ENCODE measurements at places on chromosomes 4 and X.

DNA sequence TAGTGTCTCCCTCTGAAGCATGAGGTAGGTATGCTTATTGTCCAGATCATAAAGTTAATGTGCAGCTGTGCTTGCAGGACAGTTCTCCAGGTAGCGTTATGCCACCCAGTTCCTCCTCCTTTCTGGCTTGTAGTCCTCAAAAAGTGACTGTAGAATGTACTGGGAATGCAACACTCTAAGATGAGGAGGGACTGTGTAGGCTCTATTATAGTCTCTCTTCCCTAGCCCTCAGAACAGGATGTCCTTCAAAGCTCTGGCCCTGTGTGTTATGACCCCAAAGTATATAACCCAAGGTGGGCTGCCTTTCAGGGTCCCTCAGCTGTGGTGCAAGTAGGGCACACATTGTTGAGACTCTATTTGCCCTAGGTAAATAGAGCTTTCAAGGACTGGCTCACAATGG is 20.8 kb upstream of the MANBA start:
- DNase-seq: no peak

- no peak for DNase-seq
These were observed 44.5 kb downstream of the SORCS2 start for GRCh38 chr4:7236847-7237246.

- DNase-seq: no peak
These were observed at the start of gene HMX1 for GRCh38 chr4:8871417-8872401. Gene HMX1, minus strand, starts transcription at chr4:8871839. Its CDS starts 225 bp downstream, at chr4:8871614.

- DNase-seq: no peak
These were observed 1.1 kb downstream of the RNF150 start for GRCh38 chr4:141132072-141132708.

GRCh38 chr4:137531986-137532868 is at the start of gene PCDH18:
Gene PCDH18, minus strand, starts transcription at chr4:137532494. Its CDS starts 406 bp downstream, at chr4:137532088.
- DNase-seq: peak; percentile 29

GRCh38 chr4:109928327-109929045 is 15.8 kb downstream of the EGF start:
- DNase-seq: no peak

- no peak for DNase-seq
These were observed 131.5 kb downstream of the AFAP1 start for GRCh38 chr4:7808181-7808580.

GRCh38 chr4:120819805-120820437 is 102.6 kb downstream of the PRDM5 start:
- DNase-seq: no peak

GRCh38 chr4:10245751-10246150 is 129.2 kb upstream of the WDR1 start:
- no peak for DNase-seq

- DNase-seq: peak; percentile 74
These were observed 52.5 kb upstream of the ANTXR2 start for GRCh38 chr4:80125252-80126177.

DNA sequence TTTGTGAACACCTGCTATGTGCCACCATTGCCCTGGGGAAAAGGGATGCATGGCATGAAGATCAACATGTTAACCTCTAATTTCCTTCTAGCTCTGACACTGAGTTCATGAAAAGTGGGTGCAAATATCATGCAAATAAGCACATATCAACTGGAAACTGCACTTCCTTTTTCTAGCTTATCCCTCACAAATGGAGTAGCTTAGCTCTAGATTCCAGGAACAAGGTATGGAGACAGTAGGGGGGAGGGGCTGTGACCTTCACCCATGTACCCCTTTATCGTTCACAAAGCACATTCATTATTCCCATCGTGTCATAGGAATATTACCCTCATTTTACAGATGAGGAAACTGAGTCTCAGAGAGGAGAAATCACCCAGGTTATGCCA is 37.4 kb downstream of the STARD8 start:
- no peak for DNase-seq

GRCh38 chrX:131405497-131405896 is 116.4 kb upstream of the IGSF1 start:
- no peak for DNase-seq

DNA sequence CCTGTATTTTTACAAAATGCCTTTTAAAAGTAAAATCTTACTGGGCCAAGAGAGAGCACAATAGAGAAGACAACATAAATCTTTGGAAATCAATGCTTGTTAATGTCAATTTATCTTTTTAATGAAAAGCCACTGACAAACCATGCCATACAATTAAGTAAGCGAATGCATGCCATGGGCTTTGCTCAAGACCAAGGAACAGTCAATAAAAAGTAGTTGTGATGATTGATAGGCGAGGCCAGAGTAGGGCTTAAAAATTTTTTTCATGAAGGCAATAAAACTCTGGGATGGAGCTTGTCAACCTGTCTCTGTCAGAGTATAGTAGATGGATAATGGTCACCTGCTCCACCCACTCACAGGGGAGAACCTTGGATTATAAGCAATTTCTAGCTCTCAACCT is 17.5 kb upstream of the GPM6B start:
- no peak for DNase-seq

- no peak for DNase-seq
These were observed 942.7 kb upstream of the NDST4 start for GRCh38 chr4:116055857-116056827.

DNA sequence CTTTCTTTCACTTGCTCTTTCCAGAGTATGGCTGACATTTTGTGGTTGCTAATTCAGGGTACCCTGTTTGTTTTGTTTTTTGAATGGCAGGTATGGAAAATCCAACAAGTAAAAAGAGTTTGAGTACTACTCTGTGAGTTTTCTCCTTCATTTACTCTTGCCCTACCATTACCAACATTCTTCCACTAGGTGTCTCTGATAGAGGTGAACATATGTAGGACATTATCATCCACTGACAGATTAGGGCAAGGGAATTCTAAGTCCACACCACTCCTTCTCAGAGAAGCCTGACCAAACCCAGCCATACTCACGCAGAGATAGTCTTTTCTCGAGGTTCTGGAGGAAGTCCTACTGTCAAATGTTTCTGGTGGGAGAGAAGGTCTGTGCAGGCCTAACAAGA is 36.7 kb upstream of the HDAC8 start:
- no peak for DNase-seq

- DNase-seq: no peak
These were observed 85.5 kb upstream of the IQCM start for GRCh38 chr4:149901128-149901527.

- DNase-seq: no peak
These were observed 264.3 kb upstream of the AGTR2 start for GRCh38 chrX:115906276-115906675.

DNA sequence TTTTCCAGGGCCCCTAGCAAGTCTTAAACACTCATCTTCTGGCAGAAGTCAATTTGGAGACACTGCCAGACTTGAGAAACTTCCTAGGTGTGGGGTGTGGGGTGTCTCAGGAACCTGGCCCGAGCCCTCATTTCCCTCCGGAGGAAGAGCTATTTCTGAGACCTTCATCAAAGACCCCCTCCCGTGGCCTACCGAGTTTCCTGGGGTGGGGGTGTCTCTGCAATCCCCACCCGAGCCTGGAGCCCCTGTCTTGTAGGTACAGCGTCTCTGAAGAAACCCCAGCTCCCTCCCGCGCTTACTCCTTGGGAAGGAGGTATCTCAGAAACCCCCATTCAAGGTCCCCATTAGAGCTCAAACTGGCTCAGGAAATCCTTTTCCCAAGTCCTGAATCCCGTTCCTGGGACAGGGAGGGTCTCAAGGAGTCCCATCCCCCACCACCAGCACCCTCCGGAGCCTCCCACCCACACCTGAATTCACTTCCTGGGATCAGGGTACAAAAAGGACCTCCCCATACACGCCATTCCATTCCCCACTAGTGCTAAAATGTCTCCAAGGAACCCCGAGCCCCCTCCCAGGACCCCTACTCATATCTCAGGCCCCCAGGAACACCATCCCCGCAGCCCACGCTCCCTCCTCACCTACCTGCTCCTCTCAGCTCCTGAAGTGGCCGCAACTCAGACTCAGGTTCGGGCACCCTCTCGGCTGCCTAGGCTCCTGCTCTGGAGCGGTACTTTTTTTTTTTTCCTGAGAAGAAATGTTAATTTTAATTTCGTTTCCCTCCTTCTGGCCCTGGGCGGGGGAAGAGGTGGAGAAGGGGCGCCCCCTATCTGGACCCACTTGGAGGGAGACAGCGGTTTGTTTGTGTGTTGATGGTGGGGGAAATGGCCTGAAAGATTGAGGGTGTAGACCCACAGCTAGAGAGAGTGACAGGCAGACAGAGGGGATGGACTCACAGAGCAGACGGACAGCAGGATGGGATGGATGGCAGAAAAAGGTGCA is 1.1 kb downstream of the SLC38A5 start:
- peak; percentile 52 for DNase-seq

DNA sequence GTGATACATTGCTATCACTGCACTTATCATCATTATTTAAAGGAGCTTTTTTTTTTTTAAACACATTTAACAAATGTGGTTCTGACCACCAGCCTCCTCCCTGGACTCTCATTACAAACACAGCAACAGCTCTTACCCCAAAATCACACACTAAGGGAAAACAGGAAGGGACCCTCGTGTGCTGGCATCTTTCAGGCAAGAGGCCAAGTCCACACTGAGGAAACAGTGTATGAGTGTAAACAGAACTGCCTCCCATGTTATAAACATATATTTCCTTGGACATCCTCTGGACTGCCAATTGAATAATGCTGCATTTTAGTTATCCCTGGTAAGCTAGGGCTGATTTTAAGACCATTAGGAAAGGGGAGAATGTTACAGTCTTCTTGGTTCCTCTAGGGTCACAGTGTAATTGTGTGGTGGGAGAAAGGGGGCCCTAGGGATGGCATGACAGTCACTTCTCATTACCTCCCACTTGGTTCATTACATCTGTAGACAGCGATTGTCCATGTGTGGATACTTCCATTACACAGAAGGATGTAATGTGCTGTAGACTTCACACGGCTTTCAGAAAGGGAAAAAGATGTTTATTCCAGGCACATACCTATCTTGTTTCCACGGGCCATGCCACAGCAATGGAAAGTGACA is 244.6 kb upstream of the TET2 start:
- no peak for DNase-seq

- DNase-seq: no peak
These were observed 855 bp downstream of the GPRASP2 start for GRCh38 chrX:102712981-102713625.

- no peak for DNase-seq
These were observed 215.5 kb downstream of the APBB2 start for GRCh38 chr4:40998675-40999358.

DNA sequence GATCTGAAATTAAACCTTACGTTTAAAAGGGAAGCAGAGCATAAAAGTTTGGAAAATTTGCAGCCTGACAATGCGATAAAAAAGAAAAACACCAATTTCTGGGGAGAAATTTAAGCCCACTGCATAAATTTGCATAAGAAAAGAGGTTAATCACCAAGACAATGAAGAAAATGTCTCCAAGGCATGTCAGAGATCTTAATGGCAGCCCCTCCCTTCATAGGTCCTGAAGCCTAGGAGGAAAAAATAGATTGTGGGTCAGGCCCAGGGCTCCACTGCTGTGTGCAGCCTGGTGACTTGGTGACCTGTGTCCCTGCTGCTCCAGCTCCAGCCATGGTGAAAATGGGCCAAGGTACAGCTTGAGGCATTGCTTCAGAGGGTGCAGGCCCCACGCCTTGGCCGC is 264.0 kb upstream of the CT83 start:
- no peak for DNase-seq

GRCh38 chrX:136204571-136204970 is 46.6 kb downstream of the MAP7D3 start:
- DNase-seq: peak; percentile 80

DNA sequence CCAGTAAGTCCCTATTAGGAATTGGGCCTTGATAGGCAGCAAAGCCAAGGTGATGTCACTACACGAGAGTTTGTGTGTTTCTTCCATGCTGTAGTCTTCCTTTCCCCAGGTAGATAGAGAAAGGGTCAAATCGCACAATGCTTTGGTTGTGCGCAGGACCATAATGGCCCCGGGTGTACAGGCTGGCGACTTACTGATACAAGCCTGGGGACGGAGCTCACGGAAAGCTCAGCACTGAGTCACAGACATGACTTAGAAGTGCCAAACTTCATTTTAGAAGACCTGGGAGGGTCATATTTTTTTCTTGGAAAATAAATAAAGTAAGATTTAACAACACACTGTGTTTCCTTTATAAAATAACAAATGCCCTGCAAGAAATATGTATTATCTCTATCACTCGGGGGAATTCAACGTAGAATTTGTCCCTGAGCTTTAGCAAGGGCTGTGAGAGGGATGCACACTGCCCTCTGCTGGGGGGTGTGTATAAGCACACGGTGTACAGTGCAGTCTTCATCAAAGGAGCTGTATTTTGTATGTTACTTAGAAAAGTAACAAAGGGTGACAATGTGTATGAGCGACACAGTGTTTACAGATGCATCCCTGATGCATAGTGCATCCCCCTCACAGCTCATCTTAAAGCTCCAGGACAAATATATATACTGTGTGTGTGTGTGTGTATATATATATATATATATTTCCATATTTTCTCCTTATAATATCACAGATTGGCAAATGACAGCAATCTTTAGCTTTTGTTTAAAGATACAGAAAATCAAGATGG is 254.5 kb upstream of the VEGFC start:
- peak; percentile 44 for DNase-seq

DNA sequence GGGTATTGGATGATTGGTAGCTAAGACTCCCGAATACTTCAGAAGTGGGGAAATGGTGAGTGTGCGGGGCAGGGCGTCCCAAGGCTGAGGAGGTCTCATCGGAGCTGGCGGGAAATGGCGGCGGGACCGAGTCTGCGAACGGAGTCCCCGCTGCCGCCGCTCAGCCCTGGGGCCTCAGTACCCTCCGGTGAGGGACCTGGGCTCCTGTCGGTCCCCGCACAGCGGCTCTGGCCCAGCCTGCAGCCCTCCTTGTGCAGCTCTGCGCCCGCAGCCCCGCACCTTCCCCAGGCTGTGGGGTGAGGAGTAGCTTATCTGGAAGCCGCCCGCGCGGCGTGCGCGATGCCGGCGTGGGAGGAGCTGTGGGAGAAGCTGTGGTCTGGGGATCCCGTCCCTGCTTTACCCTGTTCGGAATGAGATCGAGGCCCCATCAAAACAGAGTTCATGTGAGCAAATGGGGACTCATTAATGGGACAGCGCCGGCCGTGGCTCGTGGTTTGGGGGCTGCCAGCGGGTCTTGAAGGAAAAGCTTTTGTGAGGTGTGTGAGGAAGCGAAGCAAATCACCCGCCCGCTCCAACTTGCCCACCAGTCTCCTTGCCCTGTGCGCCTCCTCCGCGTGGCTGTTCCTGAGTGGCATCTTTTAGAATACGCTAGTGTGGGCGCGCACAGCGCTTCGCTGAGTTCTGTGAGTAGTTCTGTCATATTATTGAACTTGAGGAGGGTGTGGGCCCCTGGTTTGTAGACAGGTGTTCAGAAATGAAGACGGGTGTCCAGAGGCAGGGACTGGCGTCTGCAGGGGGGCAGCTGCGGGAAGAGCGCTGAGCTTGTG is 531 bp downstream of the ZNF141 start:
- no peak for DNase-seq

DNA sequence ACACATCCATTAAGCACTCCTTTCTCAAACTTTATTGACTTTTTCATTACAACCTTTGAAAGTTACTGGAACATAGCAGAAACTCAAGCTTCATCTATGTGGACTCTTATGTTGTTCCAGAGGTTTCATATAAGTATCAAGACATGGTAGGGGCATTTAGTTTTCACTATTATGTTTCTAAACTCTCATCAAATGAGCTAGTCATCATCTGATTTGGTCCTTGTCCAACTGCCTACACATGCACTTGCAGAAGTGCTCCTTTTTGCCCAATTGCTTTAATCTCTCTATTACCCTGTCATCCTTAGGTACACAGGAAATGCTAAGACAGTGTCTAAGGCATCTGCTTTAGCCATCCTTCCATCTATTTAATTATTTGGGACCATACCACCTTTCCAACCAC is 42.2 kb upstream of the EPGN start:
- no peak for DNase-seq

GRCh38 chrX:58025979-58026378 is 115.7 kb upstream of the ZXDA start:
- peak; percentile 29 for DNase-seq

- DNase-seq: no peak
These were observed 152.2 kb upstream of the PPARGC1A start for GRCh38 chr4:24042094-24042493.

Data from CD4-positive, alpha-beta T cell treated with Interleukin-2 at 100 ng/mL for 4 hours (primary cell).